ENCODE measurements at places on chromosomes 7 and 10. TPM values are rescaled to one million over a fixed set of nuclear protein-coding genes. Genes with fewer than 3 reads are reported as not detected.

DNA sequence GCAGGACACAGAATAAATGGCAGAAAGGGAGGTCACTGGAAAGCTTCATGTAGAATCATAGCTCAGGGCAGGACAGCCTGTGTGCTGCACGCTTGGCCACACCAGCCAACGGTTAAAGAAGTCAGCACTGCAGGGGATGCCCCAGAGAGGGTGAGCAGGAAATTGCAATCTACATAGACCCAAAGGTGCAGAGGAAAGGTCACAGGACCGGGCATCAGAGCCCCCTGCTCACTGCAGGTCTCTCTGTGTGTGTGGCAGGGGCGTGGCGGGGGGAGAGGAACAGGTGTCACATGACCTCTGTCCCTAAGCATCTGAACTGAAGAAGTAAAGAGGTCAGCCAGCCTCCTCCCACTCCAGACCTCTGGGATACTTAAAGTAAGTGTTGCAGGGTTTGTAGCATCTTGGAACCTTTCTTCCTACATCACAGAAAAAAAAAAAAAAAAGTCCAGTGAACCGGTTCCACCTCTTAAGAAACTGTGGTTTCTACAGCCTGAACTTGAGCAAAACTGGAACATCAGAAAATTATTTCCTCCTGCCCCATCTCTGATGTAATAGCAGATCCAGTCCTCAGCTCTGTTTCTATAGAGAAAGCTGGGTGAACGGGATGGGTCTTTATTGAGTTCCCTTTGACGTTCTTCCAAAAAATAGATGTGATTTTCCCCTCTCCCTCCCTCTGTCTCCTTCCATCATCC is 64.3 kb downstream of the RGS10 start:
- H3K36me3 ChIP-seq, result no peaks in the 10 kb centered on the region
- H3K27me3 ChIP-seq, result no peaks in the 10 kb centered on the region
- H3K27ac ChIP-seq, result no peak overlapping the region
- H3K4me3 ChIP-seq, result no peak overlapping the region
- no peak for DNase-seq

- H3K4me3 ChIP-seq, result no peak overlapping the region
- no peaks in the 10 kb centered on the region for H3K27me3 ChIP-seq
- H3K36me3 ChIP-seq, result no peaks in the 10 kb centered on the region
These were observed 151.4 kb upstream of the PITRM1 start for GRCh38 chr10:3323865-3324498.

GRCh38 chr10:112826018-112826697 is 123.9 kb upstream of the TCF7L2 start:
- H3K36me3 ChIP-seq, result no peaks in the 10 kb centered on the region
- DNase-seq, result no peak
- H3K27me3 ChIP-seq, result no peaks in the 10 kb centered on the region
- no peak overlapping the region for H3K27ac ChIP-seq
- no peak overlapping the region for H3K4me3 ChIP-seq

DNA sequence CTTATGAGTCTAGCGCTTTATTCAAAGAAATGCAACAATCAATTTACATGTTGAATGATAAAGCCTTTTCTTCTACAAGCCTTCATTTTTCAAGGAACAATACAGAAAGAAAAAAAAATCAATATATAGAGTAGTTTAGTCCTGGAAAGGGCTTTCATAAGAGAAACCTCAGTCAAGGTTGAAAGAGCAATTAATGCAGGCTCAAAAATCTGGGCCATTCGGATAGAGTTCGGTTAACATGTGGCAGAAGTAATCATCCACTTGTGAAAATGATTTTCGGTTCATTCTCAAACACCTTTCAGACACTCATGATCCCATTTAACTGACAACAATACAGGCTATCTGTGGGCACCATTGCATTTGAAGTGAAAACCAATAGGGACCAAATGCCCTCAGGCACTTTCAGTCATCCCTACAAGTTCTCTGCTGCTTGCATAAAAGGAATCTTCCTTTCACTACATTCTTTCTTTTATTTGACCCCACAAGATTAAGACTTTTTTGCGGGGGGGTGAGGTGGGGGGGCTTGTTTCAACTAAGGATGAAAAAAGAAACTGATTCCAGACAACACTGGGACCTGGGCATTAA is 177.9 kb downstream of the RNF133 start:
- no peaks in the 10 kb centered on the region for H3K36me3 ChIP-seq
- H3K4me3 ChIP-seq, result no peak overlapping the region
- H3K27ac ChIP-seq, result no peak overlapping the region
- no peaks in the 10 kb centered on the region for H3K27me3 ChIP-seq
- no peaks in the 10 kb centered on the region for H3K4me1 ChIP-seq
- no peak for DNase-seq

ST8SIA6 gene
- polyA plus RNA-seq, result 0.11 TPM

- H3K27me3 ChIP-seq, result no peaks in the 10 kb centered on the region
- no peaks in the 10 kb centered on the region for H3K4me1 ChIP-seq
- no peak for DNase-seq
These were observed 52.7 kb downstream of the NHLRC2 start for GRCh38 chr10:113907166-113907565.

MBL2 gene
- not detected for polyA plus RNA-seq

FOXI2 gene
- polyA plus RNA-seq, result not detected

CH25H gene
- polyA plus RNA-seq, result 0.09 TPM

DNA sequence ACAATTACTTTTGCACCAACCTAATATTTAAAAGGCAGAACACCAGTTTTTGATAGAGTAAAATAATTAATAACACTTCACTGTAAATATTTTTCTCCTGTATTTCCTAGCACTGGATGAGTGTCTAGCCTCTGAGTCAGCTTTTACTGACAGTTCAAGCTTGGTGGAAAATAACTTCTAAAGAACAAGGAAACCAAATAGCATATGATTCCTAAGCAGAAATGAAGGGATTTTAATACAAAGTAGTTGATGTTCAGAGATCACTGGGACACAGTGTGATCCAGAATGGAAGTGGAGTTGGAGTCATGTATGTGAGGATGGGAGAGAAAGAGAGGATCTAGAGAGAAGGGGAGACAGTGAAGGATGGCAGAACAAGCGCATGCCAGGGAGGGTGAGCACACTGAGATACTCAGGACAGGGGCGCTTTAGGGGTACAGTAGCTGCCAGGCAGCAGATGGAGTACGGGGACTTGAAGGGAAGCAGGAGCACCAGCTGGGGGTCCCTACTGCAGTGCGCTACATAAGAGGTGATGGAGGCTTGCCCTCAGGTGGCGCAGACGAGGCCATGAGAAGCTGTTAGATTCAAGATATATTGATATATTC is 117.9 kb upstream of the KLF6 start:
- H3K4me3 ChIP-seq, result no peak overlapping the region
- no peaks in the 10 kb centered on the region for H3K4me1 ChIP-seq
- DNase-seq, result no peak
- no peaks in the 10 kb centered on the region for H3K36me3 ChIP-seq
- no peaks in the 10 kb centered on the region for H3K27me3 ChIP-seq
- peak overlapping the region; percentile 63 for H3K27ac ChIP-seq

- DNase-seq, result no peak
- H3K4me1 ChIP-seq, result peaks cover 14% of the 10 kb centered on the region
- H3K27ac ChIP-seq, result peak overlapping the region; percentile 99
These were observed 592 bp upstream of the ATP6V1F start for GRCh38 chr7:128861957-128862570.

NKX2-3 gene
- not detected for polyA plus RNA-seq

ICA1 gene
- polyA plus RNA-seq, result 7.0 TPM

- no peak for DNase-seq
- peaks cover 10% of the 10 kb centered on the region for H3K4me1 ChIP-seq
These were observed 18.1 kb downstream of the SHH start for GRCh38 chr7:155794196-155794595.

BLNK gene
- 1.5 TPM for polyA plus RNA-seq

DNA sequence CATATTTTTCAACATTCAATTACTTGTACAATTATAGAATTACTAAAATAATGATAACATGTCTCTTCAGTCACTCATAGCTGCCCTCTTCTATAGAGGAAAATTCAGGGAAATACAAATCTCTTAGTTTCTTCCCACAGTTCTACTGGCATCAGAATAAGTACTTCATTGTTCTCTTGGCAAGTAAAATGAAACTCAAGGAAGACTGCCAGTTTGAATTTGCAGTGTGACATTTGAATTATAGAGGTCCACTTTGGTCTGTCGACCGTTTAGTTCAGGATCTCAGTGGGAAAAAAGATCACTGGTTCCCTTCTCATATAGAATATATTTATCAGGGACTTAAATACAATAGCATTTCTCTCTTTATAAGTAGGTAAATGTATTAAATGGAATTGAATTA is 114.5 kb downstream of the PON1 start:
- H3K27ac ChIP-seq, result no peak overlapping the region
- H3K4me3 ChIP-seq, result no peak overlapping the region
- no peaks in the 10 kb centered on the region for H3K4me1 ChIP-seq

GRCh38 chr10:119024882-119025281 is 4.6 kb upstream of the NANOS1 start:
- no peaks in the 10 kb centered on the region for H3K36me3 ChIP-seq
- no peak overlapping the region for H3K27ac ChIP-seq
- peaks cover 5% of the 10 kb centered on the region for H3K4me1 ChIP-seq
- no peaks in the 10 kb centered on the region for H3K27me3 ChIP-seq
- DNase-seq, result no peak

CHST3 gene
- polyA plus RNA-seq, result not detected

OPN4 gene
- polyA plus RNA-seq, result not detected

DNA sequence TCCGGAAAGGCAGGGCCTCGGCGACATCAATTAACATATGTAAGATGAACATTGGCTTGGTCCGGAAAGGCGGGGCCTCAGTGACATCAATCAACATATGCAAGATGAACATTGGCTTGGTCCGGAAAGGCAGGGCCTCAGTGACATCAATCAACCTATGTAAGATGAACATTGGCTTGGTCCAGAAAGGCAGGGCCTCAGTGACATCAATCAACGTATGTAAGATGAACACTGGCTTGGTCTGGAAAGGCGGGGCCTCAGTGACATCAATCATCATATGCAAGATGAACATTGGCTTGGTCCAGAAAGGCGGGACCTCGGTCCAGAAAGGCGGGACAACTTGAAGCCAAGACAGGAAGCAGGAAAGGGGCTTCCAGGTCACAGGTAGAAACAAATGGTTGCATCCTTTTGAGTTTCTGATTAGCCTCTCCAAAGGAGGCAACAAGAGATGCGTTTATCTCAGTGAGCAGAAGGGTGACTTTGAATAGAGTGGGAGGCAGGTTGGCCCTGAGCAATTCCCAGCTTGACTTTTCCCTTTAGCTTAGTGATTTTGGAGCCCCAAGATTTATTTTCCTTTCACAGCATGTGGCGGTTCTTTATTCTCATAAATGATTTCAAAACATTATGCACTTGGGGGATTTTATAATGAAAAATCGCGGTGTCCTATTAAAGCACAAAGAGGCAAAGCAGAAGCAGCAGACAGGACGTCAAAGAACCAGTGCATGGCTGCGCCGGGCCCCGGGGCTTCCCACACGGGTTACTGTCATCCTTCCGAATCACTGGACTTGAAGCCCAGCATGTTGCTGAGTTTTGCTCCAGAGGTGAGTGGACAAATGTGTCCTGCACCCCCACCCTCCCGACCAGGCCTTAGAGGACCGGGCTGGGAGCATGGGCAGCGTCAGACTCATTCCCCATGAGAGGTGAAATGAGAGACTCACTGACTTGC is 43.1 kb upstream of the EN2 start:
- no peak for DNase-seq
- H3K27ac ChIP-seq, result no peak overlapping the region
- H3K36me3 ChIP-seq, result no peaks in the 10 kb centered on the region
- H3K27me3 ChIP-seq, result no peaks in the 10 kb centered on the region
- no peak overlapping the region for H3K4me3 ChIP-seq

GRCh38 chr10:12129222-12130111 is at the start of gene SEC61A2:
SEC61A2 (plus strand) TSS chr10:12129677; CDS start chr10:12129788, 111 bp downstream.
- peak within 1 kb of the TSS; percentile 74 for H3K27ac ChIP-seq
- no peaks in the 10 kb centered on the region for H3K27me3 ChIP-seq
- DNase-seq, result peak; percentile 91
- H3K4me3 ChIP-seq, result peak within 1 kb of the TSS; percentile 87

DNA sequence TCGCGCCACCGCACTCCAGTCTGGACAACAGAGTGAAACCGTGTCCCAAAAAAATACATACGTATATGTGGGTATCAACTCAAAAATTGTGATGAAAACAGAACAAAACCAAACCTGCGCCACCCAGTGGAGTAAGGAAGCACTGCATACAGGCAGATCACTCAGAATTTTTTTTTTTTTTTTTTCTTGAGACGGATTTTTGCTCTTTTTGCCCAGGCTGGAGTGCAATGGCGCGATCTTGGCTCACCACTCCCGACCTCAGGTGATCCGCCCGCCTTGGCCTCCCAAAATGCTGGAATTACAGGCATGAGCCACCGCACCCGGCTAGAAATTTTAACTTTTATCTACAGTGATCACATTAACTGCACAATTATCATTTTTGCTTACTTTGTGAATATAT is 9.1 kb upstream of the TMEM236 start:
- DNase-seq, result peak; percentile 29
- peaks cover 23% of the 10 kb centered on the region for H3K4me1 ChIP-seq
- H3K27ac ChIP-seq, result no peak overlapping the region
- H3K4me3 ChIP-seq, result no peak overlapping the region
- H3K36me3 ChIP-seq, result no peaks in the 10 kb centered on the region
- H3K27me3 ChIP-seq, result no peaks in the 10 kb centered on the region

- H3K27me3 ChIP-seq, result no peaks in the 10 kb centered on the region
- no peaks in the 10 kb centered on the region for H3K4me1 ChIP-seq
- no peak overlapping the region for H3K27ac ChIP-seq
These were observed 138.0 kb downstream of the SLIT1 start for GRCh38 chr10:97047788-97048187.

- no peak overlapping the region for H3K4me3 ChIP-seq
- no peaks in the 10 kb centered on the region for H3K27me3 ChIP-seq
- H3K36me3 ChIP-seq, result peaks cover 30% of the 10 kb centered on the region
- H3K27ac ChIP-seq, result no peak overlapping the region
- DNase-seq, result no peak
These were observed 75.4 kb downstream of the NUDCD3 start for GRCh38 chr7:44415047-44415446.

BPGM gene
- 20.6 TPM for polyA plus RNA-seq

FIGNL1 gene
- polyA plus RNA-seq, result 2.4 TPM

- H3K27ac ChIP-seq, result peak overlapping the region; percentile 57
- peaks cover 10% of the 10 kb centered on the region for H3K4me1 ChIP-seq
- H3K27me3 ChIP-seq, result no peaks in the 10 kb centered on the region
- H3K4me3 ChIP-seq, result peak overlapping the region; percentile 72
- peaks cover 16% of the 10 kb centered on the region for H3K36me3 ChIP-seq
These were observed 63.9 kb downstream of the TMEM209 start for GRCh38 chr7:130141161-130141883.

DNA sequence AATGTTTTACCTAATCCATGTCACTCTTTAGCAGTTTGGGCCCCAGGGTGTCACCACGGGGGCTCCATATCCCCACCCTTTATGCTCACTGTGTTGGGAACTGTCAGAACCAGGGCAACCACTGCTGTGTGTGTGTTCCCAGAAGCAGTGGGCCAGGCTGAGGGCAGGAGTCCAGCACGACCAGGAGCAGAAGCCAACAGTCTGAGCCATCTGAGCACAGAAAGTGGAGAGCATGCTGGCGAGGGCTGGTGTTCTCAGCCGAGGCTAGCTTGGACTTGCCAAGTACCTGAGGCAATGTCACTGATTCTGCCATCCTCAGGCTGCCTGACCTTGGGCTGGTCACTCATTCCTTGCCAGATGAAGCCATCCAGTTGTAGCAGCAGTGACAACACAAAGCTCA is 285.0 kb downstream of the BMPER start:
- H3K4me3 ChIP-seq, result no peak overlapping the region
- H3K27ac ChIP-seq, result no peak overlapping the region
- no peaks in the 10 kb centered on the region for H3K36me3 ChIP-seq
- H3K4me1 ChIP-seq, result no peaks in the 10 kb centered on the region
- DNase-seq, result no peak

VAX1 gene
- not detected for polyA plus RNA-seq

Measured in CD14-positive monocyte (primary cell).